ENCODE measurements at places on chromosomes 1 and 21.

- DNase-seq: no peak
These were observed 17.5 kb downstream of the TRIT1 start for GRCh38 chr1:39865762-39866161.

DNA sequence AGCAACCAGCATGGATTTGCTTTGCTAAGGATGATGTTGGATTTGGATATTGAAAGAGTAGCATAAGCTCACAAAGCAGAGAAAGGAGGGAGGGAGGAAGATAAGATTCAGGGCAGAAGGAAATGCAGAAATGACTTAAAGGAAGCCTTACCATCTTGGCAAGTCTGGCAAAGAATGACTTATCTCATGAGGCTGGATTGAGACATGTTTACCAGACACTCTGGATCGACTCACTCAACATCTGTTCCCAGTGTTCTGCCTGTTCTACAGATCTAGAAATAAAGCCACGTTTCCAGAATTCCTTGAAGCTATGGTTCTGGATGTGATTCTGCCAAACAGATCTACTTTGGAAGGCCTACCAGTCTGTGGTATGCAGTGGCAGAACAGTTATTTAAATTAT is 38.8 kb upstream of the CTBS start:
- no peak for DNase-seq

- no peak for DNase-seq
These were observed 327.5 kb upstream of the LYPLAL1 start for GRCh38 chr1:218846181-218846580.

- DNase-seq: no peak
These were observed 365.8 kb downstream of the VAV3 start for GRCh38 chr1:107599220-107599619.

GRCh38 chr1:203990118-203990517 is 82.8 kb upstream of the SOX13 start:
- DNase-seq: no peak

DNA sequence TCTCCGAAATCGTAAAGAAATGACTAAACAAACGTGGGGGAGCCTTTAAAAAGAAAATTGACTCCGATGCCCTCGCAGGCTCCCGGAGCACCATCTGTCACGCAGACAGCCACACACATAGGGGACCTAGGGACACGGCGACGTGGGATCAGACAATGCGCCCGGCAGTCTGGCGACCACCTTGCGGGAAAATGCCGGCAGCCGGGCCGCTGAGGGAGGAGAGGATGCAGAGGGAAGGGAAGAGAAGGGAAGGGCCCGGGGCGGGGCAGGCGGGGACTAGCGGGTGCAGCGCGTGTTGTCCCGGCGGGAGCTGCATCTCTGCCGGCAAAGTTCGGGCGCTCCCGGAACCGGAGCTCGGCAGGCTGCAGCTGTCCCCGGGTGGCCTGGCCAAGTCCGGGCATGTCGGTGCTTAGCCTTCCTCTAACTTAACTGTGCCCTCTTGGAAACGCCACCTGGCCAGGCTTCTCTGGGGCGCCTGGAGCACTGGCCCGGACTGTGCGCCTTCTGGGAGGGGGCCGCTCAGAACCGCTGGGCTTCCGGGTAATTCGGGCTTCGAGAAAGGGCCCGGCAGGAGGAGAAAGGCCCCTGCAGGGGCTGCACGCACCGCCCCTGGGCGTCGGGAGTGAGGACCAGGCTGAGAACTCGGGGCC is 1.8 kb downstream of the NHLH2 start:
- DNase-seq: no peak

Measured in T follicular helper cell (primary cell).